ENCODE measurements at places on chromosomes 2 and 18. TPM values are rescaled to one million over a fixed set of nuclear protein-coding genes. Genes with fewer than 3 reads are reported as not detected.

The NUP35 gene
- total RNA-seq: 21.9 TPM

The RBBP8 gene
- 17.1 TPM for total RNA-seq

The SP110 gene
- 16.4 TPM for total RNA-seq

The SERPINB2 gene
- 5.7 TPM for total RNA-seq

The PLB1 gene
- total RNA-seq: 0.20 TPM

The SERPINB13 gene
- not detected for total RNA-seq

The DLGAP1 gene
- 1.1 TPM for total RNA-seq

The PAPOLG gene
- 10.7 TPM for total RNA-seq

The CFAP221 gene
- total RNA-seq: not detected

The CD8A gene
- total RNA-seq: not detected

The IL18RAP gene
- not detected for total RNA-seq

The SLC25A52 gene
- total RNA-seq: not detected

The L3MBTL4 gene
- 2.9 TPM for total RNA-seq

All from mammary microvascular endothelial cell (primary cell).